ENCODE measurements at places on chromosomes 2 and 18.

GRCh38 chr2:155630760-155631159 is 701.8 kb downstream of the NR4A2 start:
- no peak for DNase-seq

DNA sequence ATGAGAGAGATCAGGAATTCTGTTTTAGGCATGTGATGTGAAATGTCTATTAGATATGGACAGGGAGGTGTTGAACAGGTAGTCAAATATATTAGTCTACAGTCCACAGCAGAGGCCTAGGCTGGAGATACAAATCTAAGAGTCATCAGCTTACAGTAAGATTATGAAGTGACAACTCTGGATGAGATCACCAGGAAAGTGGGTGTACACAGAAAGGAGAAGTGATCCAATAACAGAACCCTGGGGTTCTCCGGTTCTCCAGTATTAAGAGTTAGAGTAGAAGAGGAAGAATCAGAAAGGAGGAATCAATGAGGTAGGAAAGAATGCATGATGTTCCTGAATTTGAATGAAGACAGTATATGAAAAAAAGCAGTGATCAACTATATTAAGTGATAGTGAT is 362.3 kb downstream of the FIGN start:
- no peak for DNase-seq

GRCh38 chr2:181456660-181457120 is 496 bp upstream of the ITGA4 start:
- DNase-seq = peak; percentile 51

GRCh38 chr2:8002765-8003393 is 679.0 kb upstream of the ID2 start:
- no peak for DNase-seq

DNA sequence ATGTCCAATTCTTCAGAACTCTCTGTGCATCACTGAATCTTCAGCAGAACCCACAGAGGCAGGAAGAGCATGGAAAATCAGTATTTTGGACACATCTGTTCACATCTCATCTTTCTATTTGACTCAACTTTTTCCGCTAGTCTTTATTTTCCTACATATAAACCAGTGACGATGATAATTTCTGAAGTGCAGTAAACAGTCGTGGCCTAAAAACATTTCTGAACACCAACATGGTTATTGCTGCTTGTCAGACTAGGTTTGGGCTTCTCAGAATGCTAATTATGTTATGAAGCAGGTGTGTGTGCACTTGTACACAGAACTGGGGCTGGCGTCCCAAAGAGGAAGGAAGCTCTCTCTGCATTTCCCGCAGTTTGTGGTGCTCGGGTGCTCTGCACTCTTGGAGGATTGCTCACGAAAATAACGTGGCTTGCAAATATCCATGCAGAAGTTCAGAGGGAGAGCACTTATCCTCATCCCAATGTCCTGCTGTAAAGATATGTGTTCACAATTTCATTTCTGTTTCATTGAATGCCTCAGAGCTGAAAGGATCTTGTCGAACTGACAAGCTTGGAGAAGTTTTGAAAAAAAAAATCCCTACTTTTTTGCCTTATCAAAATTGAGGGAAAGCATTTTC is 50.8 kb downstream of the EDAR start:
- DNase-seq = no peak

GRCh38 chr2:100230754-100231153 is 88.4 kb upstream of the AFF3 start:
- DNase-seq = peak; percentile 16

DNA sequence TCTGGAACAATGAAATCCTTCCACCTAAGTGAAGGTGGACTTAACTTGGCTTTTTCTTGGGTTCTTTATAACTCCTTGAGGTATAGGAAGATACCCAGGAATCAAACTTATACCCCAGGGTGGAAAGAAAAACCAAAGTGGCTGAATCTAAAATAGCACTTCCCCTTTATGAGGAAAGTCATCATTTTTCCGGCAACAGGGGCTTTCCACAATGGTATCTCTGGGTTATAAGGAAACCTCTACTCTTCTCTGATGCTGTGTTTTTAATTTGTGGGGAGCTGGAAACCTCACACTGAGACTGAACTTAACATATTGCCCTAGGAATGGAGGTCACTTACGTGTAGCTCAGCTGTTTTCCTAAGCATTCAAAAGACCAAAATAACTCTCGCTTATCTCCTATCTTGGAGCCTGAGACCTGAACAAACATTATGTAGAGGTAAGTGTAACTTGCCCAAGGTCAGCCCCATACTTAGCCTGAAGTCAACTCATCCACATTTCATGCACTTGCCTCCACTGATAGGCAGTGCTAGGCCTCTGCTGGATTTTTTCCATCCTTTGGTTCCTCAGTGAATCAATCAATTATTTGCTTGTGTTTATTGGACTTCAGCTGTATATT is 117.9 kb downstream of the SETBP1 start:
- no peak for DNase-seq

DNA sequence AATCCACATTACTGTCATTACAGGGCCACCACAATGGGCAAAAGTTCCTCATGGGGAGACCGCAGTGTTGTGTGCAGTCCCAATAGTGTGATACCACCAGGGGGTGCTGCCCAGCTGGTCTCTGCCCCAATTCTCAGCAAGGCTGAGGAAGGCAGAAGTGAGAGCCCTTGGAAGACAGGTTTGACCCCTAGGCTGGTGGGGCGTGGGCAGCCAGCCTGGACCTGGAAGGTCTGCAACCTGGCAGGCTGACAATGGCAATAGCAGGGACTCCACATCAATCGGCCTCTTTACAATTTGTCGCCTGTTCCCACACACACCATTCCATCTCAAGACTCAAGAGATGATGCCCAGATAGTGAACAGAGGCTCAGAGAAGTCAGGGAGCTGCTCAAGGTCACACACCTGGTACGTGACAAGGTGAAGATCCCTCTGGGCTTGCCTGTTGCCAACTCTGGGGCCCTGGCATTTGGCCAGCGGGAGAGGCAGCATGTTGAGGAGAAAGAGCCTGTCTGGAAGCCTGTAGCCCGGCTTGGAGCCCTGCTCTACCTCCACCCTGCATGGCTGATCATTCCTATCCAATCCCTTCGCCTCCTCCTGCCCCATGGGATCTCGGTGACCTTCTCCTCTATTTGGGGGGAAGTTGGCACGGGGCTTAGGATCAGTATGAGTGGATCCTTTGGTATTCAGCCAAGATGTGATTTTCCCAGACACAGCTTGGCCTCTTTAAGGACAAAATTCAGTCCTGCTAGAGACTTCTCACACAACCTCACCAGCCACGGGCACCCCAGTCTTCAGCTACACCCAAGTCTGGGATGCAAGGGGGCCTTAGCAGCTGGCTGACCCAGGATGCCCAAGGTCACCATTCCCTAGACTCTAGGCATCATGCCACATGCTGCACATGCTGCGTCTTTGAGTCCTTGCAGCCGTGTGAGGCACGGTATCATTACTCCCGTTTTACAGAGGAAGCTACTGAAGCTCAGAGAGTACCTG is 2.9 kb upstream of the ATOH8 start:
- peak; percentile 57 for DNase-seq

- DNase-seq = no peak
Observed at GRCh38 chr2:30797381-30798015, 9.7 kb downstream of the CAPN13 start.

DNA sequence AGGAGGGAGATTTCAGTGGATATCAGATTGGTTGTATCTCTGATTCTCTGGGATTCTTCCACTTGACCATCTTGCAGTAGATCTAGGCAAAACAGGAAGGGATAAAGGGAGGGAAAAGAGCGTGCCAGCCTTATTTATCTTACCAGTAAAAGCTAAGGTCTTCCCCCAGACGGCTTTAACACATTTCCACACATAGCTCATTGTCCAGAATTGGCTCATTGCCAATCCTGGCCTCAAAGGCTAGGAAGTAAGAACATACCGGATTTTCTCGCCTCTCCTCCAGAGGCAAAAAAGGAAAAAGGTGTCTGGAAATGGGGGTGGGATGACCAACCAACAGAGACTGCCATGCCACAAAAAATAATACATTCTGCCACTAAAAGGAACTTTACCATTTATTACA is 411.6 kb upstream of the NRP2 start:
- no peak for DNase-seq

DNA sequence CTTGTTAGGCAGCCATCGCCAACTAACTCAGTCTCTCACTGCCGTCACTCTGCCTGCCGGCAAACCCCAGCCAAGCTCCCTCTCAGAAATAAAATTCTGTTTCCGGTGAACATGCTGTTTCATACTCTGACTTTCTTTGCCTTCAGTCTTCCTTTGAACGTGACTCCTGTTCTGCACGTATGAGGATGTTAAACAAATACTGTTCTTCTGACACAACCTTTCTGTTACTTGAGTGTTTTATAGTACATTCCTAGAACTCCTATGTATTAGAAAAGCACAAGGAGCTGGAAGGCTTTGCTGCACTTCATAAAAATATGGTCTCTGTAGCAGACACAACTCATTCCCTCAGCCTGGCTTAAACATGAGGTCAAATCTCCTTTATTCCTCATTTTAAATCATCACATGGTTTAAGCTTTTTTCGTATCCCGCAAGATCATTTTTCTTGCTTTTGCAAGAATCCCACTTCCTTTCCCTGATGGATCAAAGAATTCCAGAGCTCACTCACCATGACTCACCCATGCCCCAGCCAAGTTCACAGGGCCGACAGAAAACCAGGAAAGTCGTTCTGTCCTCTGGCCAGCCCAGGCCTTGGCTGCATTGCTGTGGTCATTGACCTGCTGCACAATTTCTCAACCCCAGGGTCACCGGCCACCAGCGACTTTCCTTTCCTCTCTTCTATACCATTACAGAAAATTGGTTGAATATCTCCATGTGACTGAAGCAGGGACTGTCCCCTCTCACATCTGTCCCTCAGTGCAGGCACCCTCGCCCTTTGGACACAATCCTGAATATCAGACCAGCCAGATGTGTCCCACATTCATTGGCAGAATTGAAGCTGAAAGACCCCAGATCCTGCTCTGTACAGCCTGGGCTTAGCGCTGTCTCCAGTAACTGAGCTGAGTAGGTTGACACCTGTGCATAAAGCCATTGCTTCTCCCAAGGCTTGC is 183.1 kb upstream of the ARL4C start:
- peak; percentile 78 for DNase-seq

DNA sequence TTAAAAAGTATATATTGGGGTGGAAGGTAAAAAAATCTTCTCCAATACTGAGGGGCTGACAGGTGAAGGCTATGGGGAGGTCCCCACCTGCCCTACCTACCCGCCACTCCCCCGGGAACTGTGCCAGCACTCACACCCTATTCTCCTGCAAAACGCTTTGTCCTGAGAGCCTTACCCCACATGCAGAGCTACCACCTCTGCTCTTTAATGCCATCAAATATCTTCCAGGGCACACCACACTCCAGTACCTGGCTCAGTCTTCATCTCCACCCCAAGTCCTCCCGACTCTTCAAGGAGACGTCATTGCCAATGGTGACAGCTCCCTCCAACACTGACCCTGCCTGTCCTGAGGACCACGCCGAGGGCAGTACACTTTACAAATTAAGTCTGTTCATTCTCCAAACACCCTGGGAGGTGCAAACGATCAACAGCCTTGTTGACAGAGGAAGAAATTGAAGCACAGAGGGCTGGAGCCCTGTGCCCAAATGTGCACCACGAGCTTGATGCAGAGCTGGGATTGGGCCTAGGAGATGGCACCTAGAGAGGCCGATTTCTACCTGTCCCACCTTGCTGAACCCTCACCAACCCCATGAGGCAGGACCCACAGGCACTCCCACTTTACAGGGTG is 6.0 kb upstream of the GPR55 start:
- DNase-seq = no peak

DNA sequence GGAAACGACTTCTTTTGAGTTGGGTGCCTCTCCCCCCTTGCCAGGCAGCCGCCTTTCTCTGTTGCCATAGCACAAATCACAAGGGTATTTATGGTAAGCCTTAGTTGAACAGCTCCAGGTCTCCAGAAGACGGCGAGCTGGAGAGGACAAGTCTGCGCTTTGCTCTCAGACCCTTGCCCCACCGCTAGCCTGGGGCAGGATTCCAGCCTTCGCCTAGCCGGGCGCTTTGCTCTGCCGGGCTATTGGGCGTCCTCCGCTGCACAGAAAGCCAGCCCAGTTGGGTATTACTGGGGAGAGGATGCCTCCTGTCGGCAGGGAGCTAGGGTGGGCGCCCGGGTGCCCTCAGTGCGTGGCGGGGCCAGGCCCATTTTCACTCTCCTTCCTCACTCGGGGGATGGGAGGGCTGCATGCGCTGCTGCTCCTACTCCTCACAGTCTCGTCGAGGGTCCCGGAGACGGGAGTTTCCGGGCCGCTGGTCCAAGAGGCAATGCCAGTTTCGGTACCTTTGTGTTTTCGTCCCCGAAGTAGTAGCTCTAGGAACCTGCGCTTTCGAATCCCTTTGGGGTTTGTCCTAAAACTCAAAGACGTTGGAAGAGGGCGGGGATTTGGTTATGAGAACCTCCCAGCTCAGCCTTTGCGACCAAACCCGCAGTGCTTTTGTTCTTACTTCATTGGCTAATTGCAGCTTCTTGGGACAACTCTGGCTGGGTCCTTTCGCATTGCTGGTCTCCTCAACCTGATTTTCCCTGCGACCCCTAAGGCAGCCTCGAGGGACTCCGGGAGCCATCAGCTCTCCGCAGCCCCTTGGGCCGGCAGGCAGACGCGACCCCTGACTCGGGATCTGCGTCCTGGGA is 3.6 kb upstream of the DLX2 start:
- DNase-seq = no peak

DNA sequence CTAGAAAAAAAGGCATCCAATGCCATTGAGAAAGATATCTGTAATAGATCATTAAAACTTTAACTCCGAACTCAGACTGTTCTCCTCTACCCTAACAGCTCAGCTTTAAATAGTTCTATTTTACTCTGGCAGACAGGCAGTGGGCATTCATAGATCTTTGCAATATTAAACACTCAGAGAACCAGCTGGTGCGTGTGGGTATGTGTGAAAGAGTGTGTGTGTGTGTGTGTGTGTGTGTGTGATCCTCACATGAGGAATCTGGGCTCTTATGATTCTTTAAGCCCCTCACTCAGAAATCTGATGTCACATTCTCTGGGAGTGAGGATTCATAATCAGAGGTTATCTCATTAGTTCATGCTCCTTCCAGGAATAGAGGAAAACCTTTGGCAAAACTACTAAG is 144.3 kb downstream of the KCNH7 start:
- DNase-seq = no peak

DNA sequence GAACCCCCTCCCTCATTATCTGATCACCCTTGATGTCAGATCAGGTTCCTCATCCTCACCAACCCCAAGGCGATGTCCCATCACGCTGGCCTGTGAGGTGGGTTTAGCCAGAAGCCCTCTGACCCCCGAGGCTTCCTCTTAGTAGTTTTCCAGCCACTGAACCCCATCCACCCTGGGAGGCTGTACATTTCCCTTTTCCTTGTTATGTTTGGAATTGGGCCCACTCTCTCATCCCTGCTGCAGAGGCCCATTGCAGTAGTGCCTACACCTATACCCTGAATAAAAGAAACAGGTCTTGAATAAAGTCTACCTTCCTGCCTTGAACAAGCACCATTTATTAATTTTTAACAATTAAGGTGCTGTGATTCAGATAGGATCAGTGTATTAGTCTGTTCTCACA is 80.1 kb downstream of the NCAPH start:
- DNase-seq = no peak

- DNase-seq = peak; percentile 26
Observed at GRCh38 chr2:29841386-29842004, 79.9 kb downstream of the ALK start.

GRCh38 chr2:21657445-21657844 is 533.7 kb downstream of the TDRD15 start:
- peak; percentile 54 for DNase-seq

- DNase-seq = no peak
Observed at GRCh38 chr2:160499865-160500264, 6.3 kb upstream of the RBMS1 start.

Measured in iris pigment epithelial cell (primary cell).